Transverse colon (tissue), 4 donors: ENCODE measurements at places on chromosomes 6 and 20. TPM values are rescaled to one million over a fixed set of nuclear protein-coding genes. Genes with fewer than 3 reads are reported as not detected.

- no peak for DNase-seq
Measured at GRCh38 chr6:90715093-90715655, 128.3 kb upstream of the MAP3K7 start.

GRCh38 chr20:21234806-21235483, 68.2 kb upstream of the XRN2 start:
- no peak for DNase-seq

- no peak for DNase-seq
Measured at GRCh38 chr20:53224851-53225250, 252.7 kb downstream of the TSHZ2 start.

DNA sequence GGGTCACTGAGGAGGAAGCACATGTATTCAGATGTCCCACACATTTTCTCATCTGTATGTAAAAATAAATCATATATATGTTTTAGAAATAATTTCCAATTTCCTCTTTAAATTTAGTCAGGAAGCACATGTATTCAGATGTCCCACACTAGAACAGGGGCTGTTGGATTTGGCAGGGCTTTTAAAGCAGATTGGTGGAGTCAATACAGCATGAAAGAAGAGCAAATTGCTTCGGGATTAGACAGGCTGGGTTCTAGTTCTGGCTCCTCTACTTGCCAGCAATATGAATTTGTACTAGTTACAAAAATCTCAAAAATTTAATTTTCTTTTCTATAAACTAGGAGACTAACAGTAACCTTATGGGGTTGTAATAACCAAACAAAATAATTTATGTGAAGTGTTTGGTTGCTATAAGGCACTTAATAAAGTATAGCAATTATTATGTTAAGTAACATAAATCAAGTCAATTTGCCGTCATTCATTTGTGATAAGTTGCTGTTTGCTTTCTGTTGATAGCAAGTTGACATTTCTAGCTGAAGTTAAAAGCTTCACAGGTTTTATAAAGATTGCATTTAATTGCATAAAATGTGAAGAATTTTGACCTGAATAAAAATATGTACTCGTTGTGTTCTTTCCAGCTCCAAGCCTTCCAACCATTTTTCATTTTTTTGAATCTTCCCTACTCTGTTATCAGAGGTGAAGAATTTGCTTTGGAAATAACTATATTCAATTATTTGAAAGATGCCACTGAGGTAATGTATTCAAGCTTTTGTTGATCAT, 88.9 kb downstream of the CD109 start:
- no peak for DNase-seq

The PROKR2 gene
- total RNA-seq = not detected

The KIF3B gene
- 46.5 TPM for total RNA-seq

DNA sequence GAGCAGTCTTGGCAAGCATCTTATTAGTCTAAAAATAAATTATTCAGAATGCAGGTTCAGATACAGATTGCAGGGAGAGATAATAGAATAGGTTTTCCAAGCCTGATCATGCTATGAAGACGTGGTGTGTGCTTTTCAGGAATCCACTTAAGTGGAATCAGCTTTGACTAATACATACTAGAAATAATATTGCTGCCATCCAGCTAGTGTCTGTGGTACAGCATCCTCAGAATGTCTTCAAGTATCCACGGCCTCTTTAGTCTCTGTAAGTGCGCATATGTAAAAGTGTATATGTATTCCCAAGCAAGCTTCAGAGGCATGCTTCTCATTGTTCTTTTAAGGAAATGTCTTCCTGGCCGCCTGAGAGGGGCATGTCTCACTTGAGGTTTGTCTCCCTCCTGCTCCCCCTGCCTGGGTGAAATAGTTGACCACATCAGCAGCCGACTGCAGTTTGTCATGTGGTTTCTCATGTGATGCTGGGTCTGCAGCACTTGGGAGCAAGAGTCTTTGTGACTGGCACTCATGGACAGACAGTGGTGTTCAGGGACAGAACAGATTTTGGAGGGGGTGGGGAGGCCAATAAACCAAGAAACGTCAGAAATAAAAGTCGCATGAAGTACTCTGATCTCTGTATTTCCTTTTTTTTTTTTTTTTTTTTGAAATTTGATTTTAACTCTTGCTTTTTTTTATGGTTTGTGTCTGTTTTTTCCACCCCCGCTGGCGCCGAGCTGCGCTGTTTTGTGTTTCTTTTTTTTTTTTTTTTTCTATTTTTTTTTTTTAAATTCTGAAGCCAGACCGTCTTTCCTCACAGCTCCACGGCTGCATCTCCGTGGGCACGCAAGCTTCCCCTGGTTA, 150.8 kb downstream of the PRL start:
- no peak for DNase-seq
